Nephron progenitor cell (in vitro differentiated cells): ENCODE measurements at places on chromosomes 7 and 10.
A peak's percentile ranks its signal among the peaks of the same experiment; 100 is the strongest.

DNA sequence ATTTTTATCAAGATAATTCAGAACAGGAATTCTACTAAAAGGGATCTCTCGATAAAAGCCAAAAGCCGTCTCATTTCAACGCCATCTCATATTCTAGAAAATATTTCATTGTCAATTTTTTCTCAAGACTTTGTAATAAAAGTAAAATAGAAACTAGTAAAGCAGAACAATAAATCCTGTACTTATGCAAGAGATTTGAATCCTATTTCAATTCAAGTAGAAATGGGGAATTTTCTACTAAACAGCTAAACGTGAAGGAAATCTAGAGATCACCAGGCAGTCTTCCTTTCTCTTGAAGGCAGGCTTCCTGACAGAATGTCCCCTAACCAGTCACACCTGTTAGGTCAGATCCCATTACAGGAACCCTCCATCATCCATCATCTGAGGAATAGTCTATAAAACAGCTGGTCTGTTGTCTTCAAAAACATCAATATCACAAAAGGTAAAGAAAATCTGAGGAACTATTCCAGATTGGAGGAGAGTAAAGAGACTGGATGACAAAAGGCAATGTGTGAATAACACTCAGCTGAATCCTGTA, 23.7 kb downstream of the USP6NL start:
- DNase-seq: no peak

DNA sequence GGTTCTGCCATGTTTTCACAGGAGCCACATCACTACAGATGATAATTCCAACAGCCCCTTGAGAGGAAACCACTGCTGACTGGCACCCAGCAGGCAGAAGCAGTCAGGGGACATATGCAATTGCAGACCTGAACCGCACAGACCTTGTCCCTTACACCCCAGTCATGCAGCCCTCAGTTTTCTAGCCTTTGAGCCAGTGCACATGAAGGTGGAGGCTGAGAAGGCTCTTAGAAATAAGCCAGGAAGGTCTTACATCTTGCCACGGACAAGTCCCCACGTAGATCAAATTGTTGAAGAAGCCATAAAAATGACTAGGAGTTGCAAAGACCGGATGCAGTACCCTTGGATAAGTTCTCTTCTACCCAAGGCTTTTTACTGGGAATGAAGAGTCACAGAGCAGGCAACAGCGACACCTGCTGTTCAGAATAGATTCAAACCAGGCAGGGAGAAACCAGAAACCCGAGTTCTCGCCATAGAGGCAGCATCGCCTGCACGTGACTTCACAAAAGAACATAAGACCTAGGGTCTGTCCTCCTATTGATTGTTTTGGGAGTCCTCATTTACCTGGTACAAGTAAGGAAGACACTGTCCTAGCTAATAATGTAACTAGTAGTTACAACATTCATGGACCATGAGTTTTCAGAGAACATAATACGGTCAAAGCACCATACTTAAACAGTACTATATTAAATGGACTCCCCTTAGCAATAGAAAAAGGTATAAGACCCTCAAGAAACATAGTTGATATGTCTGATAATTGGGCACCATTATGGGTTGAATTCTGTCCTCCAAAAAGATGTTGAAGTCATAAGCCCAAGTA, 11.1 kb downstream of the STEAP1B start:
- DNase-seq: peak; percentile 81

DNA sequence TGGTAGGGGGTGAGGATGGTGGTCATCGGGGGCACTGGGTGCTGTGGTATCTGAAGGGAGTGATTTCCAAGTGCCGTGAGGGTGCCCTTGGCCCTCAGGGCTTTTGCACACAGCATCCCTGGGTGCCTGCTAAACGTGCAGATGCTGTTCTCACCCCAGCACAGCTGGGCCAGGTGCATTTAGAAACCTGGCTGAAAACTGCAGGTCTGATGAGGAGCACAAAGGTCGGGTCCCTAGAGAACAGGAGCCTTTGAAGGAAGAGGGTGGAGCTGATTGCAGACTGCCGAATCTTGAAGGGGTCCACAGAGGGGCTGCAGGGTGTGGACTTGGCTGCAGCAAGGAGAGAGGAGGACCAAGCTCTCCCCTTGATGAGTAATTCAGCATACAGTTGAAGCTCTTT, 32.0 kb downstream of the ZMIZ1 start:
- no peak for DNase-seq

GRCh38 chr10:58578366-58578765, 65.7 kb downstream of the BICC1 start:
- DNase-seq: no peak

DNA sequence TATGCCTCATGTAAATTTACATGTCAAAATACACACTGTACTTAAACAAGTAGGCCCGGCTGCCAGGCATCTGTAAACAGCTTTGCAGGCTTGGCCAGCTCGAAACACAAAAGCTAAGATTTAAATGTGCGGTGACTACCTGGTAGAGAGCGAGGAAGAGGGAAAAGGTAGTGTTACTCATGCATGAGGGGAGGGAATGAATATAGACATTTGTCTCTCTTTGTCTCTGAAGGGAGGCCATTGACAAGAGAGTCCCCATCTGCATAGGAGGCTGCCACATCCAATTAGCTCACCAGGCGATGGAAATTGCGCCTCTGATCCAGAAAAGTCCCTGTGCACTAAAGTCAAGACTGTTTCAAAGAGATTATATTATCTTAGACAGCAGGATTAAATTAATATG, 535.8 kb downstream of the PTPRN2 start:
- DNase-seq: no peak

DNA sequence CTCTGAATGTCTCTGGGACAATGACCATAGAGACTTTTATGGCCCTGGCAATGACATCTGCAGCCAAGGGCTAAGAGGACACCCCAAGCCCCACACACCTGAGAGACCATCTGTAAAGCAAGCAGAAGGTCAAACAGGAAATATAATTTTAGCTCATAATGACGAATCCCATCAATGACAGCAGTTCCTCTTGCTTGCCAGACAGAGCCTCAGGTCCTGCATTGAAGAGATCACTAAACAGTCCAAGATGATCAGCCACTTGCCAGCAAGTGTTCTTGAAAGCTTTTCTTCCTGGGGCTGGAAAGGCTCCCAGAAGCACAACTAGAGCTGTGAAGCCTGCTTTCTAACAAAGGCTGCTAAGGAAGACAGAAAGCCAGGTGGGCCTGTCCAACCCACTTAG, 993.7 kb upstream of the AUTS2 start:
- DNase-seq: no peak

- DNase-seq: no peak
These were observed 25.8 kb upstream of the SFMBT2 start for GRCh38 chr10:7436490-7437100.

- DNase-seq: no peak
These were observed 85.7 kb downstream of the GLI3 start for GRCh38 chr7:42151309-42151708.

- DNase-seq: no peak
These were observed 158.1 kb upstream of the PITRM1 start for GRCh38 chr10:3330663-3331062.

DNA sequence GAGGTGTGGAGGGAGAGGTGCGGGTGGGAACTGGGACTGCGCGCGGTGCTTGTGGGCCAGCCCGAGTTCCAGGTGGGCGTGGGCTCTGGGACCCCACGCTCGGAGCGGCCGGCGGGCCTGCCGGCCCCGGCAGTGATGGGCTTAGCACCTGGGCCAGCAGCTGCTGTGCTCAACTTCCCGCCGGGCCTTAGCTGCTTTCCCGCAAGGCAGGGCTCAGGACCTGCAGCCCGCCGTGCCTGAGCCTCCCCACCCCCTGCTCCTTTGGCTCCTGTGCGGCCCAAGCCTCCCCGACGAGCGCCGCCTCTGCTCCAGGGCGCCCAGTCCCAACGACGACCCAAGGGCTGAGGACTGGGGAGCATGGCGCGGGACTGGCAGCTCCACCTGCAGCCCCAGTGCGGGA, 232.7 kb downstream of the FGFR2 start:
- no peak for DNase-seq

DNA sequence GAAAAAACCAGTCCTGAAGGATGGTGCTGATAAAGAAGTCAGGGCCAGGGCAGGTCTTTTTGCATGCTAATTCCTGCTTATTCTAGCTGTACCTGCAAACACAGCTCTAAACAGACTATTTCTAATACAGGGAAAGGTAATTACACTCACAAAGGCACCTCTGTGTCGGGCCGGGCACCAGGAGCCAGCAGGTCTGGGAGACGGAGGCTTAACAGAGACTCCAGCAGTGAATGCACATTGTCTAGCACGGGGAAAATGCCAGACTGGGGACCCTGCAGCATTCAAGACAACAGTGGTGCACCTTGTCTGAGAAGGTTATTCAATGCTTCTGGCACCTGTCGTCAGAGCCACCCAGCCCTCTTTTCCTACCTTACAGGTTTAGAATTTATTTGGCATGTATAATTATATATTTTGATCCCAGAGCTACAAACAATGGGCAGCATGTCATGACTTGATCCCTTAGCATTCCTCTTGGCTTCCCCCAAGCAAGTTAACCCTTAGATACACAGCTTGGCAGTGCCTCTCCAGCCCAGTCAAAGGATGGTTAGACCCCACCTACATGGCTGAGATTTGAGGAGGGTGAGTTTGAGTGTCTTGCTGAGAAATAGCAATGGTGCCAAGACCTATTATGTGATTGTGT, 185.2 kb downstream of the SLC25A13 start:
- no peak for DNase-seq

- DNase-seq: no peak
These were observed 167.1 kb upstream of the ITGB1 start for GRCh38 chr10:33125111-33125510.

DNA sequence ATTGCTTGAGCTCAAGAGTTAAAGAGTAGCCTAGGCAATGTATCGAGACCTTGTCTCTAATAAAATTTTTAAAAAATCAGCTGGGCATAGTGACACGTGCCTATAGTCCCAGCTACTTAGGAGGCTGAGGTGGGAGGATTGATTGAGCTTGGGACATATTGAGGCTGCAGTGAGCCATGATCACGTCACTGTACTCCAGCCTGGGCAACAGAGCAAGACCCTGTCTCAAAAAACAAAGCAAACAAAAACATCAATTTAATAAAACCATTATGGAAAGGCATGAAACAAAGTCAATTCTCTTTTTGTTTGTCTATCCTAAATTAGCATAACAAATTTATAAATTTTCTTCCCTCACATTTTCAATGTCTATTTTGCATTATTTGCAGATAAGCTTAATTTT, 108.4 kb downstream of the PHF14 start:
- no peak for DNase-seq

DNA sequence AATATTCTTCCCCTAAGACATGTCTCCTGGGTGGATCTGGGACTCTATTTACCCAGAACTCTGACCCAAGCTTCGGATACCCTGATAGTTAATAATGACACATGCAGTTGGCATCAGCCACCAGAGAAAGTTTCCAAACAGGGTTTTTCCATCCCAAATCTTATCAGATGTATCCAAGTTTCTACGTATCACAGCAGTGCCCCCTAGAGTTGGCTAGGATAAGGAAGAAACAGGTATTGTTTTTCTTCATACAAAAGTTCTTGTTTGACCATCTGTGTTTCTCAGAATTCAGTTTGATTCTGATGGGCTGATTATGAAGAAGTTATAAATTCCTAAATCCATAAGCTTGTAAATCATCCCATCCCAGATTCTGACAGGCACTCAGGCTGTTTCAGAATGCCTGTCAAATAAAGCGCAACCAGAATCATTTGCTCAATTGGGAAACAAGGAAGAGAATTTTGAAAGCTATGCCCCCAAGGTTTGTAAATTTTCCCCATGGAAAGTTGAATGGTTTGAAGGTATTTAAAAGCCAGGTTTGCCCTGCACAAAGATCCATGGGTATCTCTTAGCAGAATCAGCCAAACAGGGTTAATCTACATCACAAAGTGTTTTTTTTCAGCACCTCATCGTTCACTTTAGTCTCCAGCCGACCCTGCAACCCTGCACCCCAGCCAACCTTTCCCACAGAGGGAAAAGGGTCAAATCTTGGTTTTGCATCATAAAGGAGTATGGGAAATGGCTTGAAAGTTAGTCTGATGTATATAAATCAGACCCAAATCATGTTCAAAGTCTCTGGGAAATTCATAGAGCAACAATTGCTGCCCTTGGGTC, 47.4 kb downstream of the NRAP start:
- DNase-seq: peak; percentile 23

- no peak for DNase-seq
These were observed 6.0 kb downstream of the OR6B1 start for GRCh38 chr7:144006029-144006691.
